ENCODE measurements at places on chromosomes 1 and 21. TPM values are rescaled to one million over a fixed set of nuclear protein-coding genes. Genes with fewer than 3 reads are reported as not detected.

GRCh38 chr1:6488602-6489382 lies 2.7 kb downstream of the PLEKHG5 start:
- ATAC-seq, result no peak

KRTAP13-2 gene
- not detected for total RNA-seq

GRCh38 chr1:244388961-244389360 lies 62.7 kb downstream of the ADSS2 start:
- no peak for ATAC-seq

SPRR2E gene
- 0.54 TPM for total RNA-seq

DNA sequence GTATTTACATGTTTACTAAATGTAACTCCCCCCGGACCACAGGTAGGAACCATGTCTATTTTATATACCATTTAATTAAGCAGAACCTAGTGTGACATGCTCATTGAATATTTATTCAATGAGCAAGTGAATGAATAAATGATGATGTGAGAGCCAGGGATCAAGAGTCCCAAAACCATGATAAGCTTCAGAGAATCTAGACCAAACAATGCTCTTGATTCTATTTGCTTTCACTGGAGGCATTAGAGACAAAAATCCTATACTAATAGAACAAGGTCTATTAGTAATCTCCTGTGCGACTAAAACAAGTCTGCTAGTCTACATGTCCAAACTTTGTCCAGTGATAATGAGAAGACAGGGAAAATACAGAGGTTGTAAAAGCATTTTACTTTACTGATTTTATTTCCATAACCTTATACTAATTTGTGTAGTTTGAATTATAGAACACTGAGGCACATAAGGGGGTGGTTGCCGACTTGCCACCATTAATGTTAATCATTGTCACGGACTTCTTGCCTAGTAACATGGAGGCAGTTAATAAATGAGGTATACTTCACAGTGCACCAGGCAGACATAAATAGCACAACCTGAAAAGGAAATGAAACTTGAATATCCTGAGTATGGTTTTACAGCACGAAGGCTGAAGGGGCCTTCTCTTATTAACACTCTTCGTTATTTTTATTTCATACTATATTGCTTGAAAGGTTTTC lies 69.8 kb downstream of the TBX15 start:
- no peak for ATAC-seq

GRCh38 chr1:85315789-85316188 lies 39.4 kb upstream of the BCL10 start:
- ATAC-seq, result no peak
